ENCODE measurements at places on chromosomes 1 and 21.
A peak's percentile ranks its signal among the peaks of the same experiment; 100 is the strongest.

DNA sequence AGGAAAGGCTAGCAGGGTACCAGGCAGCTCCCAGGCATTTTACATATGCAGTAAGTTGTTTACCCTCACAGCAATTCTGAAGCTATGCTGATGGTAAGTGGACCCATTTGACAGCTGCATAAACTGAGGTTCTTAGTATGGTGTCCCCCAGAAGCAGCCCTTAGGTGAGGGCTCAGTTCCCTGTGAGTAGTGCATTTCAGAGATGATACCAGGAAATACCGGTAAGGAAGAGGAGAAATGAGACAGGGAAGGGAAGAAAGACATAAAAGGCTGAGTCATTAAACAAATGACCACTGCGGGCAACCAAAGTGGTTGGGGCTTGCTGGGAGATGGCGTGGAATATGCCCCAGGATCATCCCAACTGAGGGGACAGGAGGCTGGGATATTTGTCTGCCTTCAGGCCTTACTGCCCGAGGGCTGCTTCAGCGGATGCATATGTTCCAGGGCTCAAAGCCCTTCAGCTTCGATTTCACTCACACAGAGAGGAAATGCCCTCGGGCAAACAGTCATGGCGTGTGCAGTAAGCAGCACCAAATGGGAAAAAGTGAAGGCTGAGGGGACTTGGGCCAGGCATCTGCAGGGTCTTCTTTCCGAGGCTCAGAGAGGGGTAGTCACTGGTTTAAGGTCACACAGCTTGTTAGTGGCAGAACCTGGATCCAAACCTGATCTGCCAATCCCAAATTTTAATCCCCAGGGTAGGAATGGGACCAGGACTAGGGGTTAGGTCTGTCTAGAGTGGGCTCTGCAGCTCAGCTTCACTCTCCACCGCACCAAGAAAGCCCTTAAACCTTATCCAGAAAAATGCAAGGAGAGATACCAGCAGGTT lies 133.7 kb upstream of the RUNX3 start:
- no peak for DNase-seq

GRCh38 chr1:246051909-246052518 lies 455.1 kb downstream of the SMYD3 start:
- DNase-seq, result no peak

DNA sequence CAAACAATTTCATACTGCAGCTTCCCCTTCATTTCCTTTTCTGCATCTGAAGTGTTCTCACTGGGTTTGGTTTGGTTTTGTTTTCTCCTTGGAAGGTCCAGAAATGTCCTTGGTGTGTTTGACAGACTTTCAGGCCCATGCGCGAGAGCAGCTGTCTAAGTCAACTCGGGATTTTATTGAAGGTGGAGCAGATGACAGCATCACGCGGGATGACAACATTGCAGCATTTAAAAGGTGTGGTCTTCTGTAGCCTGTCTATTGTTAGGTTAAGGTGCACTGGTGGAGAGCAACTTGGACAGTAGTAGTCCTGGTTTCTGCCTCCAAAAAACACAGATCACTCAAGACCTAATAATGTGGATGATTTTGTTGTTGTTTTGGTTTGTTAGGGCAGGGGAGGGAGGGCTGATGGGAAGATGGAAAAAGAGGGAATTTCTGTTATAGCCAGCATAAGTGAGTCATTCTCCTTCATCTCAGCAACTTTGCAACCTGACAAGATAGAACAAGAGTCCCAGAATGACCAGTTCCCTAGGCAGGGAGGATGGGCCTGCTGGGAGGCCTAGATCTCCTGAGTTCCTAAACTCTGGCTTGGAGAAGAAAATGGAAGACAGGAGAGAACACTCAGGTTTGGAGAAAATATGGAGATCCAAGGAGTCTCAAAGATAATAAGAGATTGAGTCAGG lies 12.5 kb downstream of the HAO2 start:
- no peak for DNase-seq

GRCh38 chr1:227136210-227136820 lies 182.0 kb downstream of the CDC42BPA start:
- DNase-seq, result no peak

DNA sequence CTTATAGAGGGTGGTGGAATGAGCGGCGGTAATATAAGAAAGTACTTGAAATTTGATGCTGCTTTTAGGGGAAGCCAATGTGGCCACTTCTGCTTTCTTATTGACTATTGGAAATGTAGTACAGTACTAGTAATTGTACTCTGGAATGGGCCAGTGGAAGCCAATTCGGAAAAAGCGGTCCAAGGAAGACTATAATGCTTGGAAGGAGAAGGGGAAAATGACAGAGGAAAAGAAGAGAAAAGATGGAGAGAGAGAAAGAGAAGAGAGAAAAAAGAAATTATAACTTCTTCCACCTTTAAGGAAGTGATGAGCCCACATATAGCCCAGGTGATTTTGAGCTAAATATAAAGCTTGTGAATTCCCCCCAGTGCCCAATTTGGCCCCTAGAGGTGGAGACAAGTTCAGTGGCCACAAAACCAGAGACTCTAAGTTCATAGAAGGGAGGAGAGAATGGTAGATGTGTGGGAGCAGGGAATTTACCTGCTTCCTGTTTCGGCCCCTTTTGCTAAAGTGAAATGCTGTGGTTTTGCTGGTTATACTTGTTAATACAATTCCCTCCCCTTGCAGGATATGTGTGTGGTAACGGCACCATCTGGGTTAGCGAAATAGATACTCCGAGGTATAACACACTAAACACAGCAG lies 35.7 kb upstream of the DUSP10 start:
- no peak for DNase-seq

DNA sequence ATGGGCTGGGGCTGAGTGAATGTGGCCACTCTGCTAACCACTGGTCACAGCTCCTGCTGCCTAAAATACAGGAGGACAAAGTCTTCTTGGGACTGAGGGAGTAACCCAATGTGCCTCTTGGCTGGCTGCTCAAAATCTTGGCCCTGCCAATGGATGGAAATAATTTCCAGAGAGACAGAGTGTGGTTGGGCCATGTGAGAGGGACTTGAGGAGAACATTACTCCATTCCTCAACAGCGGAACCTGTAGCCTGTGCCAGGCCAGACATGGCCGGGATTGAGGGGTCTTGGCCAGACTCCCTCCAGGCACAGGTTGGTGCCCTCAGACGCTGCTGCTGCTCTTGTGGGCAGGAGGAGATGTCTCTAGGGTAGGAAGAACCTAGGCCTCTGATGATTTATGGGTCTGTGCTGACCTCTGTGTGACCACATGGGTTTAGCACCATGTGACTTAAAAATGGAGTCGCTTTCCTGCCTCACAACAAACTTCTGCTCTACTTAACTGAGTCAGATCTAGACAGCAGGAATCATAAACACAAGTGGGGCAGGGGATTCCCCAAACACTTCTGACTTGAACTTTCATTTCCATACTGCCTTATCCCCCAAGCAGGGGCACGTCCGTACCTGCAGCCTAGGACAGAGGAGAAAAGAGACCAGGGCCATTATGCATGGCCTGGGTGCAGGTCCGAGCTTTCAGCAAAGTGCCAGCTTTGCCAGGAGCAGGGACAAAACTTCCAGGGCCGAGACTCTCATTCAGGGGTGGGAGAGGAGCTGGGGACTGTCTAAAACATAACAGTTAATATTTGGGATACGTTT lies 79.2 kb downstream of the CD34 start:
- no peak for DNase-seq

GRCh38 chr1:111745675-111746613 lies 6.7 kb upstream of the INKA2 start:
- DNase-seq, result no peak

DNA sequence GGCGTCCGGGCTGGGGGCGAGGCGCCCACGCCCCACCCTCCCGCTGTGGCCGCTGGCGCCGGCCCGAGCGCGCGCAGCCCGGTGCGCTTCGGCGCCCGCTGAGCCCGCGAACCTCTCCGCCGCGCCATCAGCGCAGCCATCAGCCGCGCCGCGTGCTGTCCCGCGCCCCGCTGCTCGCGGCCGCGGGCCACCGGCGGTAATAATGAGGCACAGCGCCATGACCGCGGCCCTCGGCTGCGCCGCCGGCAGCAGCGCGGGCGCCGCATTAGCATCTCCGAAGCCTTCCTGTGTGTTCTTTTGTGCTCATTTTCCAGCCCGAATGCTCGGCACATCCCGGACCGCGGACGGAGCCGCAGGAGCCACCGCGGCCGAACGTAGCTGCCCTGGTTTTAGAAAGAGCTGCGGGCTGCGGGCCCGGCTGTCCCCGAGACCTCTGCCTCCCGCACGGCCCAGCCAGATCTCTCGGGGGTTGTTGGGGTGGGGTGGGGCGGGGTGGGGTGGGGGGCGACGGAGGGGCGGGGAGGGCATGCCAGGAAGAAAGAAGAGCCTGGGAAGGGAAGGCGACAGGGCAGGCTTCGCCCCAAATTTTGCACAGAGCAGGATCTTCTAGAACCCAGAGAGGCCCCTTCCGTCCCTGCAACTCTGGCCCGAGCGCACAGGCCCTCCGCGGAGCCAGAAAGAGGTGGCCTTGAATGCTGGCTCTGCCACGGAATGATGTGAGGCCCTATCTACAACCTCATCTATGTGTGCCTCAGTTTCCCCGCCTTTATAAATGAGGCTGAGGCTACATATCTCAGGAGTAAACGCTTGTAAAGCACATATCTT lies 55.3 kb downstream of the RRAGC start:
- DNase-seq, result peak; percentile 68

GRCh38 chr1:222461941-222462340 lies 86.0 kb downstream of the HHIPL2 start:
- no peak for DNase-seq

- no peak for DNase-seq
Measured at GRCh38 chr1:156368889-156369684, at the start of gene RHBG. Gene RHBG (plus strand): TSS chr1:156369211. CDS start chr1:156369250, 39 bp downstream.

- DNase-seq, result no peak
Measured at GRCh38 chr1:25802915-25803314, 2.9 kb downstream of the SELENON start.

- no peak for DNase-seq
Measured at GRCh38 chr1:185537596-185537995, 196.6 kb upstream of the HMCN1 start.

GRCh38 chr1:8831340-8831739 lies 13.9 kb upstream of the RERE start:
- no peak for DNase-seq

- no peak for DNase-seq
Measured at GRCh38 chr1:247434005-247434404, 18.0 kb downstream of the NLRP3 start.

DNA sequence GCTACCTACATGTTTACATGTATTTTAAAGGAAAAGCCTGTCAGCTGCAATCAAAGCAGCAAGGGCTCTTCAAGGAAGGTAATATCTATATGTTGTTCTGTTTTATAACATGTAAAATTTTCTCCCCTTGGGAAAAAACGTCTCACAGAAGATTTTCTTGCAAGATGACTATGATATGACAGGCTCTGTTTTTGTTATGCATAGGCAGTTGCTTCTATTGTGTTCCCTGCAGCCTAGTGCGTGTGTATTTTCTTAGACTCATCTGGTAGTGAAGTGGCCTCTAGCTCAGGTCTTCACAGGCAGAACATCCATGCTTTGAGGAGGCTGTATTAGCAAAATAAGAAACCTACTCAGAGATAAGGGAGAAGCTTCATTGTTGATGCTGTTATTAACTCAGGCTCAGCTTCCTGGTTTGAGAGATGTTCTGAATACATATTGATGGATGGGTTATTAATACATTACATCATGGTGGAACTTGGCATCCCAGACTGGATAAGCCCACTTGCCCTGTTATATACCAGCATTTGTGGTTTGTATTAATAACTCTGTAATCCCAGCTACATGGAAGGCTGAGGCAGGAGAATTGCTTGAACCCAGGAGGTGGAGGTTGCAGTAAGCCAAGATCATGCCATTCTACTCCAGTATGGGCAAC lies 35.8 kb downstream of the LAMC1 start:
- no peak for DNase-seq

DNA sequence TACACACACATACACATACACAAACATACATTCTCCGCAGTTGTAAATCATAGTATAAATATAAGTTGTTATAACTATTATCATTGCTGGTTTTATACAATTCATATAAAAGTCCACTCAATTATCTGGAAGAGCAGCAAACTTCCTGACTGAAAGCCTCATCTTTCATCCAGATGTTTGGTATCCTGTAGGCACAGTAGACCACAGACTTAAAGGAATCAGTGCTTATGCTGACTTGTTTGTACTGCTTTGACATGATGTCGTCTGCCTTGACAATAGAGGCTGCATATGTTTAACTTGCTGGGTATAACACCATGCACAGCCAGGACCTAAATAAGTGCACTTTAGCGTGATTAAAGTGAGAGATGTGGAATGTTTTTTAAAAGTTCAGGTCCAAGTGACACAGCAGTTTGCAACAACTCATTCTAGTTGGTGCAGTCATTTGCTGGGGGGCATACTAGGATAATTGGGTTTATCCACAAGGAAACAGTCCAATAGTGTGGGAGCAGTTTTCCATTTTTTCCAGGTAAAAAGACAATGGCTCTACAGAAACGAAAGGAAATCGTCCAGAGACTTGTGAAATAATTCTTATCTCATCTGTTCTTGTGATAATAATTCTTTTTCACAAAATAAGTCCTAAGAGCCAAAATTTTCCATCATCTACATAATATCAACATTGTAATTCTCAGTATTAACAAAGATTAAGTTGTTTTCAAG lies 110.3 kb upstream of the TSPAN2 start:
- no peak for DNase-seq

DNA sequence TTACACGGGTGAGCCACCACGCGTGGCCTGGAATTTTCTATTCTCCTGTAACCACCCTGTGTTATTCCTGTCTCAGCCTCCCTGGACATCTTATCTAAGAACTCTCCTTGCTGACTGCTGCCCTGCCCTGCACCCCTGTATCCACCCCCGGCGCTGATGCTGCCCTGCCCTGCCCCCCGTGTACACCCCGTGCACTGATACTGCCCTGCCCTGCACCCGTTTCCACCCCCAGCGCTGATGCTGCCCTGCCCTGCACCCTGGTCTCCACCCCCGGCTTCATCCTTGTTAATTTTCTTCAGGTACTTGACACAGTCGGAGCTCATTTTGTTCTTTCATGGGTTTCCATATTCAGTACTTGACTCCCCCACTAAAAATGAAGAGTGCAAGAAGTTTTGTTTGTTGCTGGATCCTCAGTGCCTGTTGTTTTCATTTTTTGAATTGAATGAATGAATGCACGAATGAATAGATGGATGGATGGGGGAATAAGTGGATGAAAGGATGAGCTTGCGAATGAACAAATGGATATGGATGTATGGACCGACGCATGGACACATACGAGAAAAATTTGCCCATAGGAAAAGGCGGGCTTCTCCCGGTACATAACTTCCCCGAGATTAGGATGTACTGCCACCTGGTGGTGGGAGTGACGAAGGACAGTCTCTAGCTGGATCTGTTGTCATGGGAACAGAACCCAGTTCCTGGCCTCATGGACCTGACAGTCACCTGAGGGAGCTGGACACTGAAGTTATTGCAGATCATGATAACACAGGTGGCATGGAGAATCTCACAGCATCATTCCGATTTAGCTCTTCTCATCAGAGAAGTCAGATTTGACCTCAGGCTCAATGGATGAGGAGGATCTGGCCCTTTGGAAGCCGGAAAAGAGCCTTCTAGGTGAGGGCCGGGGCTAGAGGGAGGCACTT lies 14.9 kb downstream of the AADACL4 start:
- DNase-seq, result peak; percentile 76

- no peak for DNase-seq
Measured at GRCh38 chr1:223750730-223751570, 38.6 kb downstream of the CAPN2 start.

All from posterior cingulate gyrus (tissue), 11 donors.